ENCODE measurements at places on chromosomes 11 and 22.

DNA sequence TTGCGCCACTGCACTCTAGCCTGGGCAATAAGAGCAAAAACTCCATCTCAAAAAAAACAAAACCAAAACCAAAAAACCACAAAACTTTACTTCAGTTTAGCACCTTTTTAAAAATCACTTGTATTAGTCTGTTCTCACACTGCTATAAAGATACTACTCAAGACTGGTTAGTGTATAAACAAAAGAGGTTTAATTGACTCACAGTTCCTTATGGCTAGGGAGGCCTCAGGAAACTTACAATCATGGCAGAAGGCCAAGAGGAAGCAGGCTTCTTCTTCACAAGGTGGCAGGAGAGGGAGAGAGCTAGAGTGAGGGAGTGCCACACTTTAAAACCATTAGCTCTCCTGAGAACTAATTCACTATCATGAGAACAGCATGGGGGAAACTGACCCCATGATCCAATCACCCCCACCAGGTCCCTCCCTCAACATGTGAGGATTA is 261.3 kb downstream of the TMEM135 start:
- no peak for DNase-seq

DNA sequence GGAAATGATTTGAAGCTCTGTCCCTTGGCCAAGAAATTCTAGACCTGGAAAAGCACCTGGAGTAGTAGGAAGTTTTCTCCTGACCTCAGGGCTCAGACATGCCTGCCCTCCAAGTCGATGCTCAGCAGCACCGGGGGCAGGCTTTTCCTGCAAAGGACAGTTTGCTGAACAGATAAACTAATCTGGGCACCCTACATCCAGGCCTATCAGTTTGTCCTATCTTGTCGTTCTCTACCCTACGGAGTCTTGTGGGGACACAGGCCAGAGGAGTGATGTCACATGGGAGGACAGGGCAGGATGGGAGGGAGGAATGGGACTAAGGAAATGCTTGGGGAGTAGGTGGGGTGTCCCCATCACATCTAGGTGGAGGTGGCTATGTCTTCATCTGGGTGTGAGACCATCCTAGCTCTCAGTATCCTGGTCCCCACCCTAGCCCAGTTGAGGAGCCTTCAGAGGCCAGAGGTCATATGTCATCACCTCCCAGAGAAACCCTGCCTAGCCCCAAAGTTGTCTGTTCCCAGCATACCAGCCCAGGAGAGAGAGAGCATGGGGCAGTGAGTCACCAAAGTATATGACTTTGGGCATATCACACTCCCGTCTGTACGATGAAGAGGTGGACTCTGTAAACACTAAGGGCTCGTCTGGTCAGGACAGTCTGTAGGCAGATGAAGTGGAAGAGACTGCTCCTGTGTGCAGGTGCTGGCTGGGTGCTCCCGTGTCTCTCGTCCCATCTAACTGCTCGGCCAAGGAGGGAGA is 18.1 kb upstream of the FCHSD2 start:
- DNase-seq, result no peak

- peak; percentile 1 for DNase-seq
These were observed 455.0 kb downstream of the BRD1 start for GRCh38 chr22:49372530-49373288.

GRCh38 chr11:115222218-115222862 is 281.9 kb downstream of the CADM1 start:
- DNase-seq, result peak; percentile 83

- DNase-seq, result no peak
These were observed 20.9 kb upstream of the CREB3L1 start for GRCh38 chr11:46256540-46257001.

DNA sequence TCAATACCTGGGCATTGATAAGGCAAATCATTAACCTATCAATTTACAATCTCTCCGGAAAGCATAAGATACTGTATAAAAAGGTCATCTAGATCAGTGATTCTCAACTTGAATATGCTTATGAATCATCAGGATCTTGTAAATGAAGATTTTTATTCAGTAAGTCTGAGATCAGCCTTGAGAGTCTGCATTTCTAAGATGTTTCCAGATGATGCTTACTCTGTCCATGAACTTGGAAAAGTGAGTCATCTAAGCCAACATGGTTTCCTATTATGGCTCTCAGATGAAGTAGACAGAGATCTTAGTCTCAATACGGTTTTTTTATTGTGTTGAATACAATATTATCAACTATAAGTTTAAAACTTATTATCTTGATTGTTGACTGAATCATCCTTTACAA is 226.4 kb upstream of the KIRREL3 start:
- DNase-seq, result peak; percentile 17

- no peak for DNase-seq
These were observed 10.3 kb downstream of the CD5 start for GRCh38 chr11:61112575-61112974.

GRCh38 chr11:118004543-118005223 is 18.5 kb downstream of the IL10RA start:
- no peak for DNase-seq

Measured in GM23248 (cell line).